ENCODE measurements at places on chromosomes 5 and 9.

- H3K36me3 ChIP-seq: no peaks in the 10 kb centered on the region
- H3K4me3 ChIP-seq: no peak overlapping the region
- DNase-seq: no peak
- H3K27ac ChIP-seq: no peak overlapping the region
- H3K4me1 ChIP-seq: no peaks in the 10 kb centered on the region
Observed at GRCh38 chr5:167985373-167985772, 306.1 kb upstream of the WWC1 start.

DNA sequence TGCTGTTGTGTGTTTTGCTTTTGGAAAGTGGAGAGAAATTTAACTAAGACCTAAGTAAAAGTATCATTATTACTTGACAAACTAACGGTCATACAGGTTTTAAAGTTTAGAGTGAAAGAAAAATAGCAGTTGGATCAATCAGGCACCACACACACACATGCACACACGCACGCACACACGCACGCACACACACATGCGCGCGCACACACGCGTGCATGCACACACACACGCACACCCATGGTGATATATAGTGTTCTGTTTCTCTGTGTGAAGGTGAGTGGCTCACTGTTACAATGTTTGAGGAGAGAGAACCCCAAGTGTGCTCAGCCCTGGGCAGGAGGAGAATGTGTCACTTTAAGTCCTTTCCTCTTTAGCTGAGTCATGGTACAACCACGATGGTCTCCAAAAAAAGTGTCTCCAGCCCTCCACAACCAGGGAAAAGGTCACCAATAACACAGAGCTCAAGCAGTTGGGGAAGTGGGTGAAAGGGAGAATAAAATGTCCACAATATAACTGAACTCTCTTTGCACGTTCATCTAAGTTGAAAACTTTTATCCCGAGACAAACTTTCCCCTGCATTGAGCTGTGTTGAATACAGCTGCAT, 3.2 kb downstream of the ZNF366 start:
- no peak overlapping the region for H3K4me3 ChIP-seq
- H3K27me3 ChIP-seq: no peaks in the 10 kb centered on the region
- DNase-seq: peak; percentile 75
- no peaks in the 10 kb centered on the region for H3K36me3 ChIP-seq
- H3K4me1 ChIP-seq: peaks cover 20% of the 10 kb centered on the region
- no peak overlapping the region for H3K27ac ChIP-seq

DNA sequence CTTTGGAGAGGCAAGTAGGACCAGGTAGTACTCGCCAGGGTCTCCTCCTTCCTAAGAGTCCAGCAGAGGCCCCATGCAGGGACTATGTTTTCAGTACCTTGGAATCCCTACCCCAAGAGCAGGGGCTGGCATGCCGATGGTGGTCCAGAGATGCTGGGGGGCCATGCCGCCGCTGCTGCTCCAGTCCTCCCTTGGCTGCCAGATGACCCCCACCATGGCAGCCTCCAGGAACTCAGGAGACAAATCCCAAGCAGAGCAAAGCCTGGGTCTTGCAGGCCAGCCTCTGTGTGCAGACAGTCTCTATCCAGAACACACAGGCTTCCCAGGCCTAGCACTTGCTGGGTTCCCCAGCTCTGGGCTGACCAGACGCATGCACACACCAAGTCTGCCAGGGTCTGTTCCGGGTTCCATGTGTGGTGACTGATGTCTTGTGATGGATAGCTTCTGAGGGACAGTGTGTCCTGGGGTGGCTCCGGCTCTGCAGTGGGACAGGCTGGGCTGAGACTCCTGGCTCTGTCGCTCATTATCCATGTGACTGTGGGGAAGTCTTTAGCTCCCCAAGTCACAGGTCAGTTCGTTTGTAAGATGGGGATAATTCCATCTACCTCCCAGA, 127.3 kb downstream of the CRB2 start:
- H3K36me3 ChIP-seq: no peaks in the 10 kb centered on the region
- no peaks in the 10 kb centered on the region for H3K4me1 ChIP-seq
- H3K27ac ChIP-seq: no peak overlapping the region
- no peaks in the 10 kb centered on the region for H3K27me3 ChIP-seq

- H3K4me3 ChIP-seq: no peak overlapping the region
- H3K27ac ChIP-seq: no peak overlapping the region
- no peaks in the 10 kb centered on the region for H3K27me3 ChIP-seq
- no peak for DNase-seq
- H3K4me1 ChIP-seq: peaks cover 8% of the 10 kb centered on the region
- no peaks in the 10 kb centered on the region for H3K36me3 ChIP-seq
Observed at GRCh38 chr9:131744171-131744719, 4.4 kb upstream of the RAPGEF1 start.

DNA sequence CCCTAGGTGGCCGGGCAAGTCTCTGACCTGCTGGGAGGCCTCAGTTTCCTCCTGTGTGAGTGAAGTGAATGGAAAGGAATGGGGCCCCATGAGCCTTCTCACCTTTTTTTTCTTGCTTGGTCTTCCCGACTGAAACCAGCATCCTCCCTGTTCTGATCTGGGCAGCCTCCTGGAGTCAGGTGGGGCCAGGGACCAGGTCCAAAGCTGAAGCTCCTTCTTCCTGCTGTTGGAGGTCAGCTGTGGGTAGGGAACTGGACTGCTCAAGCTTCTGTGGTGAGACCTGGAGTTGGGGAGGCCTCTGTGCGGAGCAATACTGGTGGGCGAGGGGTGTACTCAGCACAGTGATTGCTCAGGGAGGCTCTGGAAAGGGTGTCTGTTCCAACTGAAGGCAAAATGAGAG, 99.7 kb downstream of the PCSK1 start:
- DNase-seq: no peak
- H3K27ac ChIP-seq: no peak overlapping the region
- peaks cover 21% of the 10 kb centered on the region for H3K4me1 ChIP-seq
- H3K36me3 ChIP-seq: no peaks in the 10 kb centered on the region

DNA sequence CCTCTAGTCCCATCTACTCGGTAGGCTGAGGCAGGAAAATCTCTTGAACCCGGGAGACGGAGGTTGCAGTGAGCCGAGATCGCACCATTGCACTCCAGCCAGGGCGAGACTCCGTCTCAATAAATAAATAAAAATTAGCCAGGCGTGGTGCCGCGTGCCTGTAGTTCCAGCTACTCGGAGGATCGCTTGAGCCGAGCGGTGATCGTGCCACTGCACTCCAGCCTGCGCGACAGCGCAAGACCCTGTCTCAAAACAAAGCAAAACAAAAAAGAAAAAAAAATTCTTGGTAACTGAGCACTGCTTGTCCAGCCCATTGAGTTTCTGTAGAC, 710 bp upstream of the WDR55 start:
- no peaks in the 10 kb centered on the region for H3K27me3 ChIP-seq

All from common myeloid progenitor, CD34-positive (primary cell).